ENCODE measurements at places on chromosomes 2 and 18.

- no peak for DNase-seq
Observed at GRCh38 chr2:19504400-19505198, 146.2 kb upstream of the OSR1 start.

DNA sequence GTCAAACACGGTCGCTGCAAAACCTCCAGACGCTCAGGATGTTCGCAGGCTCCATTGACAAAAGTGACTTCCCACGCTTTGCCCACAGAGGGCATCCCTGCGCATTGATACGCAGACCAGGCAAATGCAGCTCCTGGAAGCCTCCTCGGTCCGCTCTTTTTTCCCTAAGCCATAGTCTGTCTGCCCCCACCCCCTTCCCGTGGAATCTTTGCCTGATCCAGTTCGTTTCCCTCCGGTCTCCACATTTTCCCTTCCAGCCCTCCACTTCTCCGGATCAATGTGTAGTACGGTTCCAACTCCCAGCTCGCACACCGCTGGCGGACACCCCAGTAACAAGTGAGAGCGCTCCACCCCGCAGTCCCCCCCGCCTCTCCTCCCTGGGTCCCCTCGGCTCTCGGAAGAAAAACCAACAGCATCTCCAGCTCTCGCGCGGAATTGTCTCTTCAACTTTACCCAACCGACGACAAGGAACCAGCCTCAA, at the start of gene DCC:
Gene DCC (plus strand): TSS at position 307 of the 481 bp plus-strand sequence. CDS start 591 bp downstream, outside the sequence.
- no peak for DNase-seq

GRCh38 chr2:31387850-31388249, 26.7 kb downstream of the XDH start:
- no peak for DNase-seq

DNA sequence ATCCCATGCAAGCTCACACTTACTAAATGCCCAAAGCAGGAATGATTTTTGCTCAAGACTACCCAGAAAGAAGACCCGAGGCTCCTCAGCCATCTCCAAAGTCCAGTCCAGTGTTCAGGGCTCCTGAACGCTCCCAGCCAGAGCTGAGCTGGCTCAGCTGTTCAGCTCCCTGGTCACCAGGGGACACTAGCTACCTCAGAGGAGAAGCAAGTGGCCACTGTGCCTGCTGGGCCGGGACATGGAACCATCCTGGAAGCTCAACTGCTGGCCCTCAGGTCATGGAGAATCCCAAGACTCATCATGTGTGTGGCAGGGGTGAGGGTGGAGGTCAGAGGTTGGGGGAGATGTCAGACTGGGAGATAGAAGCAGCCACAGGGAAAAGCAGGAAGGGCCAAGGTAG, 89.0 kb downstream of the GALNT14 start:
- DNase-seq, result no peak

DNA sequence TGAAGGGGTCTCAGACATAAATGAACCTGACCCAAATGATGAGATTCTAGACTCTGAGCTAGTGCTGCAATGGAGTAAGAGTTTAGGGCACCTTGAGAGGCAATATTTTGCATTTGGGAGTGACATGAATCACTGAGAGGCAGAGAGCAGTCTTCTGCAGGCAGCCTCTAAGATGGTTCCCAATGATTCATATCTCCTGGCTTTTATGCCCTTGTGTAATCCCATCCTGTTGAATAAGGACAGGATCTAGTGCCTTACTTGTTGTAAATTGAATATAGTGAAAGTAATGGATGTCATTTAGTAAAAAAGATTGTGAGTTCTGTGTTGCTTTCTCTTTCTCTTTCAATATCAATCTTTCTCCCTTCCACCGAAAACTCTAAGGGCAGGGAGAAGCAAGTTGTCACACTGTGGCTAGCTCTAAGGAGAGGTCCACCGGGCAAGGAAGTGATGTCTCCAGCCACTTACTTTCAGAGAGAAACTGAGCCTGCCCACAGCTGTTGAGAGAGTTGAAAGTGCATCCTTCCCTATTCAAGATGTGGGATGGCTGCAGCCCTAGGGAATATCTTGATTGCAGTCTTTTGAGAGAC, 144.7 kb downstream of the TRIB2 start:
- DNase-seq, result no peak

GRCh38 chr2:105072039-105072438, 34.2 kb downstream of the MRPS9 start:
- no peak for DNase-seq

DNA sequence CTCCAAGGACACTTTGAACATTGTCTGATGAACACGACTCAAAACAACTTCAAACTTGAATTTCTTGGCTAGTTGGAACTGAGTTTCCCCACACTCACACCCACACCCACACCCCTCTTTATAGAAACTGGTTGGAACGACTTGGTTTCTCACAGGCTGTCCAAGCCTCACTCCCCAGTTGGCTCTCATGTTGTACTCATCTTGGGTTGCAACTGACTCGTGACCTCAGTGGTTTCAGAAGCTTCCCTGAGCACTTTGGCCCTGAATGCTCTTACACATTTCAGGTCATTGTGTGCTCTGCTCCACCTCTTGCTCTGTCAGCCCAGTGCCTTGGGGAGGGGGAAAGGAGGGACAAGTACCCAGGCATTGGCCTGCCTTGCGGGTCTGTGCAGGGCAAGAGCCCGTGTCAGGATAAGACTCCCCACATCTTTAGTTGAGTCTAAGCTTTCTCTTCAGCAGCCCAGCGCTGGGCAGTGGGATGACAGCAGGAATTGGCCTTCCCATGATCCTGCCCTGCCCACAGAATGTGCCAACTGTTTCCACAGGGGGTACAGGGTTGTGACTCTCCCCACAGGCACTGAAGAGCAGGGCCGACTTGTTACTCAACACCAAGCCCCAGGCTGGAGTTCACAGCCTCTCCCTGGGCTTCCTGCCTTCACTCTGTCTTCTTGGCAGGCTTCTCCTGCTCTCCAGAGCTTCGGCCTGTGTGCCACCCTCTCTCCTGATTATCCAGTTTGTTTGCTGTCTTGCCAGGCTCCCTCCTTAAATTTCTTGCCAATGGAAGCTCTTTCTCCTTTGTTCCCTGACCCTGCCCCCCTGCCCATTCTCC, 104.6 kb downstream of the RTN4 start:
- DNase-seq, result no peak

Measured in effector CD4-positive, alpha-beta T cell (primary cell).